Activated CD4-positive, alpha-beta T cell treated with anti-CD3 and anti-CD28 coated beads, Interleukin-2, amount 50 U/mL, for 48 hours (primary cell): ENCODE measurements at places on chromosomes 7 and 10.
A peak's percentile ranks its signal among the peaks of the same experiment; 100 is the strongest.

GRCh38 chr7:107043921-107044346, 571 bp upstream of the PRKAR2B start:
- no peak for DNase-seq

GRCh38 chr10:23337616-23338015, 7.0 kb downstream of the C10orf67 start:
- DNase-seq: no peak

GRCh38 chr7:108592646-108593201, 23.1 kb downstream of the DNAJB9 start:
- DNase-seq: no peak

DNA sequence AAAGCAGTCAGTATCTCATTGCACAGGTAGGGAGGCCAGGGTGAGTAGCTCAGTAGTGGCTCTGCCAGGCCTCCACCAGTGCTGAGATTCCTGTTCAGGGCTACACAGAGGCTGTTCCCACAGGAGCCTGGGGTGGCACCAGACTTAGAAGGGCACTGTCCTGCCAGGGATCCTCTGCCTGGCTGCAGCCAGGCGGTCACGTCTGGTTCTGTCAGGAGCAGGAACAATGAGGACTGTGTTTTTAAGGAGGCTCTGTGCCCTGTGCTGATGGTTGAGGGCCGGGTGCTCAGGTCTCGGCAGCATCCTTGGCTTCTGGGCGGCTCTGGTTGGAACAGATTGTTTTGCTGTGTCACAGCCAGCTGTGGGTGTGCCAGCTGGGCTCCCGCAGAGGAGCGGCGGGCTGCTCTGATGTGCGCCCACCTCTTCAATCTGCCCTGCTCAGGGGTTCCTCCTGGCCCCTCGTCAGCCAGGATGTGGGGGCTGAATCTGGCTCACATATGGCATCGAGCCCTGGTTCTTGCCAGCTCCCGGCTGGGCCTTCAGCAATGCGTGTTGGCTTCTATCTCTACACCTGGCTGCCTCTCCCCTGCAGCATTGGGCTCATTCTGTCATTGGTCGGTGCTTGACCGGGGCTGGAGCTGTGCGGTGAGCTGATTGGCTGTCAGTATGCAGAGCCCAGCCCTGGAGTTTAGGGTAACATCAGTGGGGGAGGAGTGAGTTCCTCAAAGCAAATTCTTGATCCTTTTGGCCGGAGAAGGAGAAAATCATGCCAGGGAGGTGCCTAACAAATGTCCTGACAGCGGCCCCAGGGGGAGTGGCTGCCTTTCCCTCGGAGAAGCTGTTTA, 41.2 kb downstream of the TACR2 start:
- no peak for DNase-seq

DNA sequence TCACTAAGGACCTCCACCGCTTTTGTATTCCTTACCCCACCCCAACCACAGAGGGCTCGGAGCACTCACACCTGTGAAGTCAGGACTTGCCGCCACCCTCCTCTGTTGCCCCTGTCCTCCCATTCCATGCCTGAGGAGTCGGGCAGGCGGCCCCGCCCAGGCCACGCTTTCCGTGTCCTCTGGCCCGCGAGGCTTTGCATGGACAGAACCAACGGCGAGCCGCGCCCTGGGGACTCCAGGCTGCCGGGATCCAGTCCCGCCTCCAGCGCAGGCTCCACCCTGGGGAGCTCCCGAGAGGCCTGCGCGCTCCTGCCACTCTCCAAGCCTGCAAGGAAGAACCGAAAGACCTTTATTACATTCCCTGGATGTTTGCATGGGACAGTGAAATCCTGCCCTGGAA, 366.4 kb upstream of the POM121L12 start:
- DNase-seq: no peak

- no peak for DNase-seq
Observed at GRCh38 chr7:77788327-77788902, 9.8 kb downstream of the TMEM60 start.

DNA sequence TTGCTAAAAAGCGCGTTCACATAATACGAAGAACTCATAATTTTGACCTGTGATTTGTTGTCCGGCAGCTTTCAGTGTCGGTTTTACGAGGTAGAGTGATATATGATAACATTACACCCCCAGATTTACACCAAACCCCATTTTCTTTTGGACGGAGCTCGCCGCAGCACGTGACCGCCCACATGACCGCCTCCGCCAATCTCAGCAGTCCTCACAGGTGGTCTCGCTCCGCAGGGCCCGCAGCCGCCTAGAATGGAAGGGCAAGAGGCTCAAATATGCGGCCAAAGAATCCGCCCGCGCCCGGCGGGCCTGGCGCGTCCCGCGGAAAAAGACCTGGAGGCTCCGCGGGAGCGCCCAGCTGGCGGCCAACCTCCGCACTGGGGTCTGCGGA, at the start of gene HOXA7:
Gene HOXA7 (minus strand): TSS at position 168 of the 391 bp plus-strand sequence. CDS start 130 bp downstream, at position 38.
- no peak for DNase-seq

DNA sequence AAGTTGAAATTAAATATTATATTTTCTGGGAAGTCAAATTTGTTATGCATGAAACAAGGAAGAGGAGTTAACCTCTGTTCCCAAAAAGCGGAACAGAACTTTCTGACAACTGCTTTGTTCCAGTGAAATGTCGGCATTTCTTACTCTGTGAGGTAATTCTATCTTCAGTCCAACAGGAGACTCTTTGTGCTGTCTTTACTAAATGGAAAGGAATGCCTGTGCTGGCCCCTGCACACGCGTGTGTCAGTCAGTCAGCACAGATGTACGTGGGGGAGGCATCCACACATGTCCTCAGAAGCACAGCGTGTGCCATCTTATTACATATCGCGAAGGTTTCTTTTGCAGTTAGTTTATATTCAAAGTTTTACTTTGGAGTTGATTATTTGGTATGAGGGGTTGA, 37.5 kb downstream of the NET1 start:
- no peak for DNase-seq

GRCh38 chr10:26890956-26891355, 30.2 kb upstream of the ABI1 start:
- peak; percentile 53 for DNase-seq

DNA sequence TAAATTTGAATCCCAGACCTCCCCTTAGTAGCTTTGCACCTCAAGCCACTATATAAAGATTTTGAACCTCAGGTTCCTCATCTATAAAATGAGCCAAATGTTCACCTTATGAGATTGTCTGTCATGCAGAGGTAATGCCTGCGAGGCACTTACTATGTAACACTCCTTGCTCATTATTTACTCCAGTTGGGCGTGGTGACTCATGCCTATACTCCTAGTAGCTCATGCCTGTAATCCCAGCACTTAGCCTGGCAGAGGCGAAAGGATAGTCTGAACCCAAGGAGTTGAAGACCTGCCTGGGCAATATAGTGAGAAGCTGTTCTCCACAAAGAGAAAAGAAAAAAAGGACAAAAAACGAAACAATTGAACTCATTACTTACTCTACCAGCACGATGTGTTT, 82.2 kb downstream of the MDFIC start:
- no peak for DNase-seq

DNA sequence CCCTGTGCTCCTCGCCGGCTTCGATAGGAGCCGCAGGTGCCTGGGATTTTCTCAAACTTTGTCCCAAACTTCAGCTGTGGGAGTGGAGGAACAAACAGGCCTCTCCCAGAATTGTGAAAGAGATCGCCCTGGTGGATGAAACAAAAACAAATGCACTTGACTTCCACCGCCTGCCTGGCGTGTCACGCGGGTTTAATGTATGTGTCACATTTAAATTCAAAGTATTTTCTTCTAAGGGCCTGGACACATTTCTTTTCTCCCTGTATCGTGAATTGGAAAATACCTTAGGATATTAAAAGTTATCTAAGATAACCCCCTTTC, 694 bp upstream of the WASL start:
- peak; percentile 53 for DNase-seq

GRCh38 chr7:75872073-75872782, 6.6 kb upstream of the RHBDD2 start:
- DNase-seq: no peak

DNA sequence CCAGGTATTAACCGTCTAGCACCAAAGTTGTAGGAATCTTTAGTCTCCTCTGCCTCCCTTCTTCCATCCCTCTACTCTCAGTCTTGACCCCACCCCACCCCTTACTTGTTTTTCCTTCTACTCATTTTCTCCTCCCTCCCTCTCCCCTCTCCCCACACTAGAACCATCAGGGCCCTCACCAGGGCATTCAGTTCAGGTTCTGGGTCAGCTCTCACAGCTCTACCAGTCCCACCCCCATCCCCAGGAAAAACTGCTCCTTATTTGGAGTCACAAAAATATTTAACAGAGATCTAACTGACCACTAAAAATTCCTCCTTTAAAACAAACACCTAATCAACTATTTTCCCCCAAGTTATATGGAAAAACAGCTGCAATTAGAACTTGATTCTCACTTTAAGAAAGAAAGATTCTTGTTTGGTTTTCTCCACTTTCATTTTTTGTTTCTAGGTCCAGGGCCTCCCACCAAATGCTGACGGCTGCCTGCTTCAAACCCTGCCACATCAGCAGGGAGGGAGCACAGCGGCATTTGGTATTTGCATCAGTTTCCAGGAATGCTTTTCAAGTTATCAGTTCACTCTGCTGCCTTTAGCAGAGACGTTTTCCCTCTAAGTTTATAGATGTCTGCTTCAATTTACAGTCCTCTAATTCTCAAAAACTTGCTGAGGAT, 2.8 kb upstream of the COL1A2 start:
- DNase-seq: no peak

- no peak for DNase-seq
Observed at GRCh38 chr7:3020416-3020815, 23.3 kb downstream of the CARD11 start.

DNA sequence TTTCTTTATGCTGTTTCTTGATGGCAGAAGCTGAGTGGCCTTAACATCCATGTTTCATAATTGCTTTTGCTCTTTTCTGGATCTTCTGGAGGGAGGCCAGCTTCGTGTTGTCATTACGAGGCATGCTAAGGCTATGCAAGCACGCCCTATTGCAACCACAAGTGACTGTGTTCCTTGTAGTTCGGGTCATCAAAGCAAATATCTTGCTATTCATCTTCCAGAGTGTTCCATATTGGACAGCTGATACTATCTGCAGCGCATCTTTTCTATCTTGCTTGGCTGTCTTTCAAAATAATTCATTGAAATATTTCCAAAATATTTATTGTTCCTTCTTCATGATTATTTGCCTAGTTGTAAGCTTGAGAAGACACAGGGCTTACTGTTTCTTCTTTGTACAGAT, 5.0 kb downstream of the EPHB6 start:
- no peak for DNase-seq

GRCh38 chr10:96637709-96638108, 50.9 kb upstream of the TM9SF3 start:
- no peak for DNase-seq

GRCh38 chr10:46308666-46309450, 22.1 kb downstream of the ANTXRL start:
- DNase-seq: peak; percentile 2

GRCh38 chr10:92847202-92847864, 987 bp upstream of the EXOC6 start:
- DNase-seq: no peak

GRCh38 chr7:105642264-105642663, 61.0 kb upstream of the EFCAB10 start:
- no peak for DNase-seq

DNA sequence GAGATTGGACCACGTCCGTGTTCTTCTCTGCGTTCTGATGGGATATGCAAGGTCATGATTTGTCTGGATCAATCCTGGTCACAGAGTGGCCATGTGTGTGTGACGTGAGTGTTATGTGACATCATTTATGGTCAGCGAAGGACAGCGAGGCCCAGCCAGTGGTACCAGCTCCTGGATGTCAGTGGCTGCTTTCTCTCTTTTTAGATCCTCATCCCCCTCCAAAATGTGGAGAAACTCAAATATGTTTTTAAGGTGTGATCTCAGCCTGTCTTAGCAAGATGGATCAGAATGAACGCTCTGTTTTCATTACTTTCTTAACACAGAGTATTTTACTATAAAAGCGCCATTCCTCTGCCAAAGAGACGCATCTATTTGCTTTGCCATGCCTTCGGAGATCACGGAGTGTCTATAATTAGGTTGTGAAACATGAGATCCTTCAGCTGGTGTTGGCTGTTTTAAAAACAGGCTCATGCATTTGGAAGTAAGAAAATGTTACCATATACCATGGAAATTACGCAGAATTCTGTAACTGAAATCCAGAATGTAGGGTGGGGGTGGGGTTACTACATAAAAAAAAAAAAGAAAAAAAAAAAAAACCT, 245.5 kb upstream of the TCERG1L start:
- DNase-seq: no peak

DNA sequence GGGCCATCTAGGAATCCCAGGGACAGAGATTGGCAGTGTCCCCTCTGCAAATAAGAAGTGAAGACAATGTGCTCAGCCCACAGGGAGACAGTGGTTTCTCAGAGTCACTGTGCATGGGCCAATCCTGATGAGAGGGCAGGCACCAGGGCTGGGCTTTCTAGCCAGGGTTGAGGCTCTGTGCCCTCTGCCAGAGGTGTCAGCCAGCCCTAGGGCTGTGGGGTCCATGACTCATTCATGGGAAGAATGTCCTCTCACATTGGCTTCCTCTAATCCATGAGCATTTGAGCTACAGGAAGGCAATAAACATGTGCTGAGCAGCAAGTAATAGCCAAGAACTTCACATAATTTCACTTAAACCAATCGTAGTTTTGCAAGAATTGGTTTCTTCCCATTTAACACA, 482.0 kb upstream of the MGMT start:
- DNase-seq: no peak

DNA sequence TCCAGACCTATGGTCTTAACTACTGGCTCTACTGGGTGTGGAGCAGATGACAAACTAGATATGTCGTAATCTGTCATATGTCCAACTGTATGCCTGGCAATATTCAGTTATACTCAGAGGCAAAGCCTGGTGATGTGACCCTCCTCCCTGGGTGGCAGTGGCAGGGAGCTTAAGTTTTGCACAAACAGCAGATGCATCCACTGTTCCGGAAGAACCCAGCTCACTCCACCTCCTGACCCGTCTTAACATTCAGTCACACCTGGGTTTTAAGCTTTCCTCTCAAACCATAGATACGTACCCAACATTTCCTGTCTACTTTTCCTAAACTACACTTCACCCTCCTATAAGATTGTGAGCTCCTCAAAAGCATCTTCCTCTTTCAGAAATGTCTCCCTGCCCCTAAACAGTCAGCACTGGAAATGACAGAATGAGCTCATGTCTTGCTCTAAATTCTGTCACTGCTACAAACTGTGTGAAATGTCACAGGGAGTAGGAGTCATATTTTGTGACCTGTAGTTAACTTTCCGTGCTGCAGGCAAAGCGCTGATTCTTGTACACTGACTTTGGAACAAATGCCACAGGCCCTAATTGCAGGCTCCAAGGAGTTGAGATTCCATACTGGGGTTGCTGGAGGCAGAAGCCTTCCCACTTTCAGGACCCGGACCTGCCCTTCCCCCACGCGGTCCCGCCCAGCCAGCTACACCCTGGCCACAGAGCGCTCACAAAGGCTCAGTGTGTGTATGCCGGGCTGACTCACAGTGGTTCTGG, 23.9 kb downstream of the SCD start:
- peak; percentile 71 for DNase-seq
